ENCODE measurements at places on chromosomes 7 and 10.

DNA sequence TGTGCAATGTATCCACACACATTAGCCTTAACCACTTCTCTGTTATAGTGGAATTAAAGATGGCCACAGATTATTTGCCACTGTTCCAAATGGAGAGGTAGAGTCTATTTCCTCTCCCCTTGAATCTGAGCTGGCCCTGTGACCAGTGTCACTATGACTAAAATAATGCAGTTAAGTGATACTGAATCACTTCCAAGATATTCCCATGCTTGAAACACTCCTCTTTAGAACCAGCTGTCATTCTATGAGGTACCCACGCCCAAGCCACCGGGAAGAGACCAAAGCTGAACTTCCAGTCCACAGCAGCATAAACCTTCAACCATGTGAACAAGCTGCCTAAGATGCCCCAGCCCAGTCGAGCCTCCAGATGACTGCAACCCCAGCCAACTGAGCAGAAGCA lies 2.1 kb upstream of the DHX32 start:
- DNase-seq: no peak

DNA sequence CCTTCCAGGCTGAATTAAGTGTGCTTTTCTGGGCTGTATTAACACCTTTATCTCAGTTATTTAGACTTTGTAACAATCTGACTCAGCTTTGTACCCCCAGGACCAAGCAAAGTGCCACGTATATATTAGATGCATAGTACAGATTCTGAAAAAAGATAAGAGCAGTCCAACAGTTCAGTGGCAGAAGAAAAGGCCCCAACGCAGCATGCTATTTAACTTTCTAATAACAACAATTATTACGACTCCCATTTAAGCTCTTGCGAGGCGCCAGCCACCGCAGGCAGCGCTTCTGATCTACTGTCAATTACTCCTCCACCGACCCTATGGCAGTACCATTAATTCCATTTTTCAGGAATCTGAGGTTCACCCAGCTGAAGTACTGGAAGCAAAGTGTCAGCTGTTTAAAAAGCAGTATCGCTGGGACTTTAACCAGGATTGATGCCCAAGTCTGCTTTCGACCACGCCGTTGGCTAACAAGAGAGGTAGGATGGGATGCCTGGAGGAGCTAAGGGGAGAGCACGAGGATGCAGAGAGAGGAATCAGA lies 638 bp downstream of the LIPA start:
- DNase-seq: no peak

- DNase-seq: no peak
Measured at GRCh38 chr7:41688012-41688625, 14.8 kb downstream of the INHBA start.

DNA sequence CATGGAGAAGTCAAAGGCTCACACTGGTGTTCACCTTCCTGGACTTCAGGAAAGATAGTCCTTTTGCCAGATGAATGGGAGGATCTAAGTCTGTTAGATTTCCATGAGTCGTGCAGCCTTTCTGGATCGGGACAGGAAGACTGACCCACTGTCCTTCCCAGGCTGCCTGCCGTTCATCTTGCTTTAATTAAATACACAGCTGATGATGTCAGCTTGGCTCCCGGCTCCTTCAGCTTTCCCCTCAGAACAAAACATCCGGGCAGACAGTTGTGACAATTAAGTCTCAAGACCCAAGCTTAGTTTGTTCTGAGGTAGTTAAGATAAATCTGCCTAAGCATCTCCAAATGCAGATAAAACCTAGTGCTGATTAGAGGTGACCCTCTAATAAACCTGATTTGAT lies 58.6 kb downstream of the AUTS2 start:
- no peak for DNase-seq

DNA sequence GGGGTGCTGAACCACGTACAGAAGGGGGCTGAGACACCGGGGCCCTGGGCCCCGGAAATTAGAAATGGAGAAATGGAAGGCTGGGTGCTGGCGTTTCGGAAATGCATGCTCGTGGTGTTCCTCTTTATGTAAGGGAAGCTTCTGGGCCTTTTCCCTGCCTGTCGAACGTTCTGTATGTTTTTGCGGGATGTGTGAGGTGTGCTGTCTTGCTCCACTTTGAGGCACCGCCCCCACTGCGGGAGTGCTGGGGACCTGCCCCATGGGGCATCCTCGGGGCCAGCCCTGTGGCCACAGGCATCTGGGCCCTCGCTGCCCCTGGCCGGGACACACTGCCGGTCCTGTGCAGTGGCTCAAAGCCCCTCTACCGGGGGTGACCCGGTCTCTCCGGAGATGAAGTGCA lies 1.7 kb upstream of the VENTX start:
- no peak for DNase-seq

DNA sequence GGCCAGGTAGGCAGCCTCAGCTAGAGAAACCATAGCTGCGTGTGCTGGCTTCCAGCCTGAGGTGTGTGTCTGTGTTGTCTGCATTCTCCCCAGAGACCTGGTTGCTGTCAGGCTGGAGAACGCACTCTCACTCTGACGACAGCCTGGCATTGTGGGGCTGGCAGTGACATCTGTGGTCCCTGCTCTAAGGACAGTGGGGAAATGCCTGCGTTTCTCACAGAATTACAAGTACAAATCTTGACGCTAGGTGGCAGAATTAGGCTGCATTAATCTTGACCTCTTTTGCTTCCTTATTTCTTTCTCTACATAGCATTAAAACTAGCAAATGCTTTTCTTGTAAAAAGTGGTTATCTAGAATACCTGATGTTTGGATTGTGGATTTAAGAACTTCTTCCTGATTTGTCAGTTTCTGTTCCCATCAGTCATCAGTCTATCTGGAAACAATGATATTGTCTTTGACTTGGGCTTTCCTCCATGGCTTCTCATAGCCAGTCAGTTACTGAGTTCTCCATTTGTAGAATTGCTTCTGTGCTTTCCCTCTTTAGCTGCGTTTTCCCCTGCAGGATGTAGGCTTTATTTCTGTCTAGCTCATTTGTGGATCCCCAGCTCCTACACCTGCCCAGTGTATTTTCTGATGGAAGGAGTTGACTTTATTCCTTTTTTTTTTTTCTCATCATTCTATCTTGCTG lies 86.0 kb downstream of the FANK1 start:
- DNase-seq: no peak

- no peak for DNase-seq
Measured at GRCh38 chr7:103447073-103447960, 1.3 kb upstream of the SLC26A5 start.

DNA sequence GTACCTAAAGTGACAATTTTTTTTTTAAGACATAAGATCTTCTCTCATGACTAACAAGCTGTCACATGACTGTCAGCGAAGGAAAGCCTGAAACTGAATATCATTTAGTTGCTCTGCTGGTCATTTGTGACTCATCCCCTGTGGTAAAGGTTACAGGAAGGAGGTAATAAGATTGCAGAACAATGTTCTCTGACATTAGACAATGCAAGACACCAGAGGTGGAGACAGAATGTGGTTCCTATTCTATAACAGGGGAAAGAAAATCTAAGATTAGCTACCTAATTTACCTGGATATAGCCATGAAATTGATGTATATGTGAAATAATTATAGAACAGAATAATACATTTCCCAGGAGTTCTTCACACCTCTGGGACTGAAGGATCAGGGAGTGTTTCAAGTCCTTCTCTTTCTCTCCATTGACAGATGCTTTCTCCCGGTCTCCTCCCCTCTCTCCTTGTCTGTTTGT lies 47.7 kb downstream of the LRGUK start:
- DNase-seq: no peak

- DNase-seq: no peak
Measured at GRCh38 chr10:6134099-6134823, 45.4 kb downstream of the RBM17 start.

DNA sequence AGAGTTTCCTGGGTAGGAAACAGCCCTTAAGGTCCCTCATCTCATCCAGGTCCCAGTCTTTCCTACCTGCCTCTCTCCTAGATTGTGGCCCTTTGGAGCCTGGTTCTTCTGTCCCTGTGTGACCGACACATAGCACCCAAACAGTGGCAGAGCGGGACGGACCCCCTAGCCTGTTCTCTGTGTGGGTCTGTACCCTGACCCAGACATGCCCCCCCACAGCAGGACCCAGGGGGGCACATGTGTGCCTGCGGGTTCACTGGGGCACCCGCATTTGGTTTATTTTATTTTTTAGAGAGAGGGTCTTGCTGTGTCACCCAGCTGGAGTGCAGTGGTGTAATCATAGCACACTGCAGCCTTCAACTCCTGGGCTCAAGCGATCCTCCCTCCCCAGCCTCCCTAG lies 11.5 kb downstream of the LIMK1 start:
- no peak for DNase-seq

DNA sequence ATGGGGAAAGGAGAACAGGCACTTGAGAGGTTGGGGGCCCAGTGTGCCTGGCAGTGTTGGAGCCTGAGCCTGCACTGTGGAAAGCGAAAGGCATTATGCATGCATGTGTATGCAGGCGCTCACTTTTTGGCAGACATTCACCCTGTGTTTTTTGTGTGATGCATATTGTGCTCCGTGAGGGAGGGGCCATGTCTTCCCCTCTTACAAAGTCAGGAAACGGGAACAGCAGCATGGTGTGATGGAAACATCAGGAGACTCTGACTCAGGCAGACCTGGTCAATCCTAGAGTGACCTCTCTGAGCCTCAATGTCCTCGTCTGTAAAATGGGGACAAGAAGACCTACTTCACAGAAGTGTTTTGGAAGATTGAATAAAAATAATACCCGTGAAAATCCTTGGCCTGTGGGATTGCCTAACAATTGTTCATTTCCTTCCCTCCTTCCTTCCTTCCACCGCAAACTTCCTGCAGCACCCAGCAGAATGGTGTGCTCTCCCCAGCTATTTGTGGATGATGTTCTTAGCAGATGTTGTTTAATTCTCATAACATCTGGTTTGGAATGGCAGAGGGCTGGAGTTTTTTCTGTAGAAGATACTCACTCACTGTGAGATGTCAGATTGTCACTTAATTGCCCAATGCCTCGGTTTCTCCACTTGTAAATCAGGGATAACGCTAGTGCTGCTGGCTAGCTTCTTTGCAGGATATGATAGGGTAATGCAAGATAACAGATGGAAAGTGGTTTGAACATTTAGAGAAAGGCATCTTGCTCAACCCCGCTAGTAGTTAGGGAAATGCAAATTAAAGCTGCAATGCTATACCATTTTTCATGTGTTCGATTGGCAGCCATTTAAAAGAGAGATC lies 39.8 kb downstream of the CDH23 start:
- no peak for DNase-seq

DNA sequence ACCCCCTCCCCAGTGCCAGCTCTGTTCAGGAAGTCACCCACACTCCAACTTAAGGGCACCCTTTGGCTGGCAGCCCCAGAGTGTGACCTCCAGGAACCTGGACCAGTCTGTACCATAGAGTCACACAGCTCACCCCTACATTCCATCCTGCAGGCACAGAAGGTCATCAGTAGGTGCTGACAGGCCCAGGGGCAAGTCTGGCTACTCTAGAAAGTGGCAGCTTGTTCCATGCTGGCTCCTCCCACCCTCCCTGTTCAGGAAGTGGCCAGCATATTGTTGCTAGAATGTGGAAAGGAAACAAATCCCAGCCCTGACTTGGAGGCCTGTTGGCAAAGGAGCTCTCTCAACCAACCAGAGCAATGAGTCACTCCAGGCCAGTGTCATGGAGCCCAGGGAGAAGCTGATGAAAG lies 3.2 kb upstream of the NCOA4 start:
- DNase-seq: no peak

- DNase-seq: no peak
Measured at GRCh38 chr7:134726581-134726980, 52.9 kb upstream of the CALD1 start.

DNA sequence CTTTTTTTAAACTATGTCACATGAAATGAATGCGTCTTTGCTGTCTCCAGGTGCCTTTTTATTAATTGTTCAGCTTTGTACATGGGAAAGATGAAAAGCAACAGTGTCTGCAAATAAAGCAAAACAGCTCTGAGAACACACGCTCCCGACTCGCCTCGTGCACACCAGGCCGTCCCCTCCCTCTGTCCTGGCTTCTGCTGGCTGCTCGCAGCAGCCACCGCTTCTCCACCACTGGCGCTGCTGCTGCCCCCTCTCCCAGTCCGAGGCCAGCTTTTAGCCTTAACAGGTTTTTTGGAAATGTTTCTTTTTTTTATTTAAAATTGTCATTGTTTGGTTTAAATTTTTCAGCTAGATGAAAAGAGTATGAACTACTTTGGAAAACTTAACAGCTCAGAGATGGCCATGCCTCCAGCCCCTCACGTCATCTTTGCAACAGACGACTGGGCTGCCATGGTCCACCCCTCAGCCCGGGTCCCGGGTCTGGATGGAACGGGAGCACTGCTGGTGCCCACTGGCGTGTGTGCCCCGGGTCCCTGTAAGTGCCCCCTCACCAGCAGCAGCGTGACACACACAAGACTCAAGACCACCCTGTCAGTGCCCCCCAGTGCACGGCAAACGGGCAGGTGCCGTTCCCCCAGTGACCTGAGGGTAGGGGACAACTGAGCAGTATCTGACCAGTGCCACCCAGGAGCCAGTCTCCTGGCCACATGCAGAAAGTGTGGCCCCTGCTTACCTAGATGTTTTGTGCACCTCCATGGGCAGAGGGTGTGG lies 415.6 kb upstream of the FOXK1 start:
- no peak for DNase-seq

GRCh38 chr10:33329178-33329577 lies 5.3 kb downstream of the NRP1 start:
- DNase-seq: no peak

- DNase-seq: no peak
Measured at GRCh38 chr7:123916240-123916724, 8.8 kb upstream of the SPAM1 start.

DNA sequence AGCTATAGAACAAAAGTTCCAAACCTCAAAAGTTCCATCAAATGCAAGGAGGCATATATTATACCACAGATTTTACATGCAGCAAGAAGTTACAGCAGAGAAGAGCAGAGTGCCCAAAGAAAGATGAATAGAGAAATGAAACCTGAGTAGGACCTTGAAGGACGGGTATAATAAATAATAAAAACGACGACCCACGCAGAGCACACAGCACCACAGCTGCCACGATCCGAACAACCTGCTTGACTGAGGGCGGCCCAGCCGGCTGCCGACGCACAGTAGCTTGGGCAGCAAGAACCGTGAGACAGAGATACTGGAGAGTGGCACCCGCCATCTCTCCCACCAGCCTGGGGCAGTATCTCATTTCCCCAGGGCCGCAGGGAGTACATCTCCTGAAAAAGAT lies 79.0 kb downstream of the HIPK2 start:
- DNase-seq: no peak

GRCh38 chr10:97627731-97628130 lies 5.6 kb downstream of the MORN4 start:
- no peak for DNase-seq

- no peak for DNase-seq
Measured at GRCh38 chr7:50619684-50620083, 54.5 kb upstream of the DDC start.

DNA sequence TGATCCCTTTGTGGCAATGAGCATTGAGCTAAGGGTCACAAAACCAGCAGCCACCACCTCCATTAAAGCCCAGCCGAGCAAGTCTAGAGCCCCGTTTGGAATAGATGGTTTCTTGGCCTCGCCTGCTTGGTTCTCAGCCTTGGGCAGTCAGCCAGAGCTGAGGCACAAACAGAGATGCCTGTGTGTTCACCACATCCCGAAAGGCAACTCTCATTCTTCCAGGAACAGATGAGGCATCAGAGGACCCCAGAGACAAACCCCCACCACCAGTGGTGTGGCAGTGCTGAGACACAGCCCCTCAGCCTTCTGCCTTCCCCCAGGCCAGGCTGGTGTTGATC lies 203.3 kb upstream of the ZMIZ1 start:
- DNase-seq: no peak
